ENCODE measurements at places on chromosomes 11 and 22. TPM values are rescaled to one million over a fixed set of nuclear protein-coding genes. Genes with fewer than 3 reads are reported as not detected.

- DNase-seq = no peak
Observed at GRCh38 chr11:82458761-82459160, 274.9 kb downstream of the FAM181B start.

DNA sequence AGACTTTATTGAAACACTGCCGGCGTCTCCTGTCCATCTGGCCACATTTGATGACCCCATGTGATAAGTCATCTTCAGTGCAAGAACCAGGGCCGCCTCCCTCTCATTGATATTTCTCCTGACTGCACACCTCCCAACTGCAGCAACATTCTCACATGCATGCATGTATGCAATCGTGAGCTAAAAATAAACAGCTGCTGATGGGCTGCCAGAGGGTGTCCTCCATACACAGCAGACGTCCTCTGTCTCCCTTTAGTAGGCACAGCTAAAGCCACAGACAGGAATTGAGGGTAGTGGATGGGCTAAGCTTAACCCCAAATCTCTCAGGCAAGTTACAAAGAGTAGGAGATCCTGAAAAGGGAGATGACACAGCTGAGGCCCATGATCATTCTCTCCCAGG is 106.7 kb upstream of the HSD17B12 start:
- DNase-seq = no peak

DNA sequence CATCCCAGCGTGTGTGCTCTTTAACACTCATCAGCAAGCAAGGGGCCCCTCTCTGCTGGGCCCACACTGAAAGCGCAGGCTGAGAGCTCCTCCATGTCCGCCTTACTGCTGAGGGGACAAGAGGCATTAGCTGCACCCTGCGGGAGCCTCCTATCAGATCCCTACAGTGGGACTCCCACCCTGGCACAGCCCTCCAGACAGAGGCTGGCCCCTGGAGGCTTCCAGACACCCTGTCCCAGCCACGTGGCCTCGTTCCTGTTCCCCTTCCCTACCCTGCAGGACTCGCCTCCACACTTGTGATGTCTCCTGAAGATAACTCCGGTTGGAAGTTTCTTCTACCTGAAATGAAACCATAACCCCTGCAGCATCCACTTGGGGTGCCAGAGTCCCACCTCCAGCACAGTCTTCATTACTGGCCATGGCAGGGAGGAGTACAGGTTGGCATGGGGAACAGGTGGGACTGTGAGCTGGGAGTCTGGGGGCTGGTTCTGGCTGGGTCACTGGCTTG is 5.0 kb upstream of the SH3BP1 start:
- DNase-seq = no peak

GRCh38 chr11:47010179-47010578 is 73.6 kb downstream of the CSTPP1 start:
- no peak for DNase-seq

The MMP3 gene
- 1.3 TPM for total RNA-seq

The B4GAT1 gene
- total RNA-seq = 49.3 TPM

DNA sequence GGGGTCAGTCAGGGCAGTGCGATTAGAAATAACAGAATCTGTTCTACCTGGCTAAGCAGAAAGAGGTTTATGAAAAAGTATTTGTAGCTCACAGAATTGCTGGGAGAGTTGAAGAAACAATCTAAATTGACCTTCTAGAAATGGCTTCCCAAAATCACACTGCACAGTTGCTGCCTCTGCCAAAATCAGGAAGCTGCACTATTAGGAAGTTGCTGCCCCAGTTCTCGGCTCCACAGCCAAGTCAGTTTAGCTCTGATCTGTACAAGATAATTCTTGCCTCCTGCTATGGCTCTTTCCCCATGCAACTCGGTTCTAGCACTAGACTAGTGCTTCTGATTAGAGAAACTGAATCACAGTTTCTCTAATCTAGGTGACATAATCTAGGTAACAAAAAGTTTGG is 16.0 kb upstream of the CCDC90B start:
- no peak for DNase-seq

DNA sequence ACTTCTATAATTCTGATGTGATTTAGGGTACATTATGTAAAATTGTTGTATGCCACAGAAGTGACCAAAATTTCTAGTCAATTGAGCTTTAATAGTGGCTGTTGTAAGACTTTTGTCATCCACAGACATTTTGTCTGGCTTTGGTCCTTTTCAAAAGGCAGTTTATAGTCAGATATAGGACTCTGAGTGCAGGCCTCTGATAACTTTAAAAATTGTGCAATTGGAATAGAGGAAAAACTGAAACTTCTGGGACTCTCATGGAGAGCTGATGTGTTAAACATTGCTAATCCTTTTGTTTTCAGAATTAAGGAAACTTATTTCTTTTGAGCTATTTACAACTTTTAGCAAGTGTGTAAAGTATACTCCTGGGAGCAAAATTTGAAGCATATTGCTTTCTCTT is 9.0 kb upstream of the MRPL17 start:
- no peak for DNase-seq

DNA sequence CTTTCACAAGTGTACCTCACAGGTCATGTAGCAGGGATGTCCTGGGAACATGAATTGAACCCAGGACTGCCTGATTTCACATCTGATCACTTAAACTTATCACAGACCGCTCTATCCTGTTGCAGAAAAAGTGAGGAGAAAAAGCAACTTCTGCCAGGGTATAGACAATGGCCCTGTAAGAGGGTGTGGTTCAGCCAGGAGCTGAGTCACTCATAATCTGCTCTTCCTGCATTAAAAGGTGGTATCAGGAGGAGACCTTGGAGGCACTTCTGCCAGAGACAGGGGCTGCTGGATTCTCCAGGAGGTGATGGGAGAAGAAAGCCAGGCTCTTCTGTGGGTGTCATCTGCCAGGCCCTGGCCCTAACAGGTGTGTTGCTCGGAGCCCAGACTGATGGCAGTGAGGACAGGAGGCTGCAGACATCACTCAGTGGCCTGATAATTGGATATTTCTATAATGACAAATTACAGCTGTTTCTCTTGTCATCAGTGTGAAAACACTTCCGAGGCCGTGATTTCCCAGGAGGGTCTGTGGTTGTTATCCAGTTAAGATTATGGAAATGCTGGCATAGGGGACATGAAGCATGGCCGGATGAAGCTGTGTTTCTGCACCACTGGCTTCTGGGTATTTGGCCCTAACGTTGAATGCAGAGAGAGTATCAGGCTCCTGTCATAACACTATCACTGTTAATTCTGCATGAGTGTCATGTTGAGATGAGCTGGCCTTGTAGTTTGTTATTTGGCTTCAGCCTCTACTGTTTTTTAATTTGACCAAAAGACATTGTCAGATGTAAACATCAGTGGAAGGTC is 125.1 kb upstream of the ZBED5 start:
- DNase-seq = no peak

- no peak for DNase-seq
Observed at GRCh38 chr22:27612115-27612514, 189.4 kb downstream of the MN1 start.

The XKR3 gene
- not detected for total RNA-seq

- DNase-seq = peak; percentile 48
Observed at GRCh38 chr11:62883673-62884072, 3.0 kb downstream of the SLC3A2 start.

The CBX6 gene
- 23.5 TPM for total RNA-seq

GRCh38 chr11:42976636-42977217 is 335.1 kb upstream of the API5 start:
- DNase-seq = no peak

DNA sequence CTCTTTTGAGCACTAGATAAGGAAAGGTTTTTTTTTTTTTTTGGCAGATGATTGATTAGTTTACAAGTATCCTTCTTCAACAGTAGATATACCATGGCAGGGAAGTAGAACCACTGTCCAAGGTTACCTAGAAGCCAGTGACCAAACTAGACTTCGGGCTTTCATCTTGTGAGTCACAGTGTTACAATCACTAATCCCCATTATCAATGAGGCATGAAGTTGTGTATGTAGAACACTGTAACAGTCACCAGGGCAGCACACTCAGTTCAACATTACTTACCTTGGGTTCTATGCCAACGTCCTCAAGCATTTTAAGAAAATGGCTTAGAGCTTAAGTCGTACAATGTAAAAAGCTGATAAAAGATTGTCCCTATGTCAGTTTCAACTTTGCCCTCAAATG is 430.9 kb downstream of the ETS1 start:
- peak; percentile 40 for DNase-seq

DNA sequence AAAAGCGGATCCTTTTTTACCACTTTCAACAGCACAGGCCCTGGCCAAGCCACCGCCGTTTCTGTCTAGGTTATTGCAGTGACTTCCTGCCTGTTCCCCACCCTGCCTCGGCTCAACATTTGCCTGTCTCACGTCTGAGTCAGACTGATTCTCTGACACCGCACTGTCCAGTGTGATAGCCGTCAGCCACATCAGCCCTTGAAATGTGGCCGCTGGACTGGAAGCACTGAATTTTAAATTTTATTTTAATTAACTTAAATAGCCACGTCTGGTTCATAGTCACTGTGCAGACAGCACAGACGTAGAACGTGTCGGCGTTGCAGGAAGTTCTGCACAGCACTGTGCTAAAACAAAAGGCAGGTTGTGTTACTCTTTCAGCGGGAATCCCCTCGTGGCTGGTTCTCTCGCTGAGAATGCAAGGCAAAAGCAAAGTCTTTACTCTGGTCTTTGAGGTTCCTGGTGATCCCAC is 56.3 kb upstream of the ADSL start:
- DNase-seq = peak; percentile 55

GRCh38 chr11:92227230-92227814 is 2.7 kb downstream of the FAT3 start:
- no peak for DNase-seq

- DNase-seq = no peak
Observed at GRCh38 chr11:69058511-69059270, 10.0 kb downstream of the TPCN2 start.

- DNase-seq = no peak
Observed at GRCh38 chr22:38335077-38335476, 17.8 kb upstream of the CSNK1E start.

The IL10RA gene
- not detected for total RNA-seq

The RAB38 gene
- 13.5 TPM for total RNA-seq

DNA sequence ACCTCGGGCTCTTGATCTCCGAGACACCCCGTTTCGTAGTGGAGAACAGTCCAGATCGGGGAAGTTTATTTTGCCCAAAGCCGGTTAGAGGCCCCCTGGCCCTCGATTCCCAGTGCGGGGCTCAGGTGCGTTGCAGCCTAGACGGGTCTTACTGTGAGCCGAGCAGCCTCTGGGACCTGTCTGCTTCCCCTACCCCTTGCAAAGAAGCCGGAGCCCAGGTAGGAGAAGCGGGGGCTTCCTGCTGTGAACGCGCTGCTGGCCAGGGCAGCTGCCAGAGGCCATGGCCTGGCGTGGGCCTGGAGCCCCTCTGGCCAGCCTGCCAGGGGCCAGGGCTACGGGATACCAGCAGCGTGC is 621 bp downstream of the TSPO start:
- no peak for DNase-seq

DNA sequence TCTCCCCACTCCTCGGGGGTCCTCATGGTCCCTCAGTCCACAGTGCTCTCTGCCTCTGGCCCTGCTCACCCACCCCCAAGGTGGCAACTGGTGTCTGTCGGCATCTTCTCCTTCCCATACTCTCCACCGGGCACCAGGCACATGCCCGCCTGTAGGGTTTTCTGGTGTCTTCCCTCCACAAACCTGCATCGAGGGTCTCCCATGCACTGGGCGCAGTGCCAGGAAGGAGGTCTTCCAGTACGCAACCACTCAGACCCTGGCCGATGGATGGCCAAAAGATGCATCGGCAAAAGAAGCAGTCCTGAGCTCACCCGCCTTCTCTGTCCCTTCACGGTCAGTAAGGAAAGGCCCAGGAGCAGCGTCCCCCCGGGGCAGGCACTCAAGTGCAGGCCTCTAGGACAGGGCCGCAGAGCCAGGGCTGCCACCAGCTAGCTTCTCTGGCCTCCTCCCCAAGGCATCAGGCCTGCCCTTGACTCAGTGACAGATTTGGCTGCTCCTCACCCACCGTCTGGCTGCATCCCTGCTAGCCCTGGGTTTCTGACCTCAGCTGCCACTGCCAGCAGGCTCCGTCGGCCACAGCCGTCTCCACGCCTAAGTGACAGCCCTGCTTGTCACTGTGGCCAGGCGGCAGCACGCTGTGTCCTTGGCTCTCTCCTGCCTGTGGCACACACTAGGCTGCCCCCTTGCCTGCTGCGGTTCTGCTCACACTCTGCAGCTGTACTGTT is 32.1 kb upstream of the IGSF9B start:
- DNase-seq = no peak

The CRYBA4 gene
- not detected for total RNA-seq

The OR52A5 gene
- not detected for total RNA-seq

The CDON gene
- total RNA-seq = 17.8 TPM

The ADSL gene
- total RNA-seq = 169 TPM

The SCN3B gene
- not detected for total RNA-seq
